ENCODE measurements at places on chromosomes 12 and 14.

DNA sequence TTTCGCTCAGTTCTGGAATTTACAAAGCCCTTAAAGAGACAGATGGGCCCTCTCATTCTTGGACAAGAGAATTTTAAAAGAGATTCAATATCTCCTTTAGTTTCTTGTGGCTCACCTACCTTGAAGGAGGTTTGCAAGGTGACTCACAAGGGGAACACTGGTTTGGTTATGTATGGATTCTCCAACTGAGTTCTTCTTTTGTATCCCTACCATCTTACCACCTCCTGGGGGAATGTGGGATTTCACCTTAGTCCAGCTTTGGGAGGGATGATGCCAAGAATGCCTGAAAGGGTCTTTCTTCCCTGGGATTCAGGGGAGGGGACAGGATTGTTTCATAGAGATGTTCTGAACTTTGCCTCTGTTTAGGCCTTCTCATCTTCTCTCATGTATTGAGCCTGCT lies 3.7 kb downstream of the PPP4R4 start:
- no peak for DNase-seq

DNA sequence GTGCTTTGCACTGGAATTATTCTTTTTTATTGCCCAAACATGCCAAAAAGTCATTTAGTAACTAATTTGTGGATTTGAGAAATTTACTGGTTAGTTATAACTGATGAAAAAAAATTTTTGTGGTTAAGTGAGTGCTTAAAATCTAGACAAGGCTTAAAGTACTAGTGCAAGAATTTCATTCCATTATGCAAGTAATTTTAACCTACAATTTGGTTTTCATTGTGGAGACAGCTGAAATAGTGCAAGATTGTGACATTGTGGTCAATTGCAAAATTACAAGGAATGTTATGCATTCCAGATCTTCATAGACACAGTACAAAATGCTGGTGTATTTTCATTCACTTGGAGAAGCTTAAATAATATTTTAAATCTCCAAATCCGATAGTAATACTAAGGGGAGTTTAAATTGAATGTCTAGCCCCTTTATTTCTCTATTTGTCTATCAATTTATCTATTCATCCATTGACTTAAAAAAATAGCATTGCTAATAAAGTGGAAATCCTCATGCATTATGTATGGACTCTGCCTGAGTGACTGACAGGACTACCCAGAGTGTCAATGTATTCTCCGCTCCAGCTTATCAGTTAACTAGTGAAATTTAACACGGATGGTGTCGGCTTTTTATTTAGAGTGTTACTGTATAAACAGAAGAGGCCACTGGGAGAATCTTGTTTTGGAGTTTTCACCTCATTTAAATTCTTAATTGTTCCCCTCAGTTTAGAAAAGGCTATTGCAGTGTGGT lies 125.9 kb downstream of the ALX1 start:
- DNase-seq = no peak

DNA sequence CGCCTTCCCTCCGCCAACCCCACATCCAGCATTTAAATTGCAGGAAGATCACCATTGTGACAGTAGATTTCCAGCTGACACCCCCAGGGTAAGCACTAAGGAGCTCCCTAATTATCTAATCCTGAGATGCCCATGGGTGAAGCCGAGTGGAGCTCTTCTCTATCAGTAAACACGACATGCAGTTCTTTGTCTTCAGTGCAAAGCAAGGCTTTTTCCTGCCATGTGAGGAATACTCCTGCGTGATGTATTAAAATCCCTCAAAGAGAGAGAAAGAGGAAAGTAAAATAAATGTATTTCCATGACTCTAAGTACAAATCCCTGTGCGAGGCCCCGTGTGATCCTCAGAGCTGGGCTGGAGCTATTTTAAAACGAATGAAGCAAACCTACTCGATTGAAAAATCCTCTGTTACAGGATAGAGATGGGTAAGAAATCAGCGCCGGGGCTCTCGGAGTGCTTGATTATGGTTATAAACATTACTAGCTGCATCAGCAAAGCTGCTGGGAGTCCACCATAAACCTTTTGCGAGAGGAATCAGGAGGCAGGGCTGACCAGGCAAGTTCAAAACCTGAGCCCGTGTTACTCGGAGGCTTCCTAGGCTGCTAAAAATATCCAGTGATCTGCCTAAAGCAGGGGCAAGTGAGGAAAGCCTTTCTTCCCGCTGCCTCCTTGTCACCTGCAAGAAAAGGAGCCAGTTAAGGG lies 61.5 kb downstream of the MAP1LC3B2 start:
- DNase-seq = no peak

DNA sequence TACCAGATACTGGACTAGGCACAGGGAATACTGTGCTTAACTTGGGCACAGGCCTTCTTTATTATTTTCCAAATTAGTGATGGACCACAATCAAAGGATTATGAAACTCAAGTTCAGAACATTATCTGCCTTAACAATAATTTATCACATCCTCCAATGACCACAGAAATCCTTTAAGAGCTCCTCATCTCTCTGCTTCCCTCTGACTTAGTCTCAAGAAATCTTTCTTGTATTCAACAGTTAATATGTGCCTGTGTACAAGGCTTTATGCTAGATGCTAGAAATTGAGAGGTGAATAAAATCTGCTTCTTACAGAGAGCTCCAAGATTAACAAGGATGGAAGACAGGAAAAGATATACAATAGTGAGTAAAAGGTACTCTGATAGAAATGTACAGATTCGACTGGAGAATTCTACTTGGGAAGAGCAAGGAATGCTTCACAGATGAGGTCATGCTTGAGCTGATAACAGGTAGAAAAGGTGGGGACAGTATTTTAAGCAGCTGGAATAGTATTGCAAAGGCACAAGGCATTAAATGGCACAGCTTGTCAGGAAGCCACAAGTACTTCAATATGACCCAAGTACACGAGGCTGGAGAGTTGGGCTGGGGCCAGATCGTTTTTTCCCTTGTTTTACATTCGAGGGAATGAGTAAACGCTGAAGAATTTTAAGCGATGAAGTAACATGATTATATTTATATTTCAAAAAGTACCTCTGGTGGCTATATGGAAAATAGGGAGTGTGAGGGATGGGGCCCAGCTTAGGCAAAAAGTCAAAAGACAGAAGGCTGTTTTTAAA lies 55.1 kb upstream of the ARID2 start:
- peak; percentile 57 for DNase-seq

- DNase-seq = peak; percentile 72
Observed at GRCh38 chr12:496736-497135, 37.0 kb downstream of the B4GALNT3 start.

DNA sequence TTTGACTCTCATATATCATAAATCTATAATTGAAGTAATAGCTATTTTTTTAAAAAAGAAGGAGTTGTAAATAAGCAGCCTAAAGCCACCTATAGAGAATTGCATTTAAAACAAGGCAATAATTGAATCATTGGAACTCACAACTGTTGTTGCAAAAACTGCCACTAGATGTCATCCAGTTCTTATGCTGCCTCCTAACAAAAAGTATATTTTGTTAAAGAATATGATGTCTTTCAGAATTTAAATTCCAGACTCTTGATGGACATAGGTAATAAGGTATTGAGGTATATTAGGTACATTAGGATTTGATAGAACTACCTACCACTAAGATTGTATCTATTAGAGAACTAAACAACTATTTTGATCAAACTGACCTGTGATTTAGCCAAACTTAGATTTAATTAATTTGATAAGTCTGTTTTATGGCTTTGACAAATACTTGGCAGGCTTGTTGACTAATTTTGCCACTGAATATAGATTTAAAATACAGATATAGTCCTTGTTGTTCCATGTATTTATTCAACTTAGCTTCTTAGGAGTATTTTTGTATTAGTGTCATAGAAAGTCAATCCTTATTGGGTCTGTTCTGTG lies 401.4 kb downstream of the RPL10L start:
- peak; percentile 56 for DNase-seq

DNA sequence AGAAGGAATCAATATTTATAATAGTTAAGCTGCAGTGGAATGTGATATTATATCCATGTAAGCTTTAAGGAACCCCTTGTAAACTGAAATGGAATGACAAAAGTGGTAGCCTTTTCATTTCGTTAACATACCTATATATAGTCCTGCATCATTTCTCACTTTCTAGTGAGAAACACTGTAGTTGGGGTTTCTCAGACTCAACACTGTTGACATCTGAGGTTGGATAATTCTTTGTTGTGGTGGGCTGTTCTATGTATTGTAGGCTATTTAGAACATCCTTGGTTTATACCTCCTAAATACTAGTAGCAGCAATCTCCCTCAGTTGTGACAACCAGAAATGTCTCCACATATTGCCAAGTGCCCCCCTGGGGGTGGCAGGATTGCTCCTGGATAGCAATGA lies 79.1 kb downstream of the RAD52 start:
- DNase-seq = no peak

DNA sequence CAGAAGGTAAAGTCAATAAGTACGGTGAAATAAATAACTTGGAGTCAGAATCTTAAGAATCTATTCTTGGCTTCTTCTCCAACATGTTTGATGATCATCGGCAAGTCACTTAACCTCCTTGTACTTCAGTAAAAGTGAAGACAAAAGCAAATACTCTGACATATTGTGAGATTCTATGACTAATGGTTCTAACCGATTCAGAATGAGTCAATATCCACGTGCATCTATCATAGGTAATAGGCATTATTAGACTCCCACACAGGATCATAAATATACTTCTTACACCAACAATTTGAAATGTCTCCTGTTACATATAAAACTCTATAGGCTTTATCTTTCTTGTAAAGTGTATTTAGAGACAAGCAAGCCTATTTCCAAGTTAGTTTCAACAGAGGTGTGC lies 144.4 kb upstream of the ATXN7L3B start:
- peak; percentile 52 for DNase-seq

GRCh38 chr12:65891987-65892481 lies 67.8 kb downstream of the HMGA2 start:
- DNase-seq = no peak

DNA sequence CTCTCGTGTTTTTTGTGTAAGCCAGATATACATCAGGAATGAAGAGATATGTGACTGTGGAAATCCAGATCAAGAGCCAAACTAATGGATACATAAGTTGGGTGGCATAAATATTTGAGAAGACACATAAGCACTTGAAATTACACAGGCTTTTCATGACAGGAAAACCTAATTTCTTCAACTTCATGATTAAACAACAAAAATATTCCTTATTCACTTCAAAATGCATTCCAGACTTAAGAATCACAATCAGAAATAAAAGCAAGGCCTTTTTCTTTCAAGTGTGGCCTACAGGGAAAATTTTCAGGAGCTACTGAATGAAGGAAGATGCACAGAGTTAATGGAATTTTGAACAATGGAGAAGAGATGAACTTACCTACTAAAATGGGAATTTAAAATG lies 515.6 kb downstream of the FOXG1 start:
- no peak for DNase-seq

DNA sequence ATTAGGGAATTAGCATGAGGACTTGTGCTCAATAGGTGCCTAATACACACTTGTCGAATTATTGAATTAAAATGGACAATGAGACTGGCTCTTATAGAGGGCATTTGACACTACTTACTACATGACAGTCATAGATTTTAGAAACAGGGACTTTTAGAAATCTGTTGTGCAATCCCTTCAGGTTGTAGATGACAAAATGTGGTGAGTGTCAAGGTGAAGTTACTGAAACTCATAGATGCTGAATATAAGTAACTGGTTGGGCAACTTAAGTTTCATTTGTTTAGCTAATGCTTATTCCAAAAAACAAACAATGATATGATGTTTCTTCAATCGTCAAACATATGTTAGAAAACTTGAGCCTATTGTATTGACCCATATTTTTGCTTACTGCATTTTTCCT lies 12.9 kb upstream of the PEX5 start:
- no peak for DNase-seq

GRCh38 chr12:30357766-30358490 lies 337.7 kb downstream of the IPO8 start:
- no peak for DNase-seq

DNA sequence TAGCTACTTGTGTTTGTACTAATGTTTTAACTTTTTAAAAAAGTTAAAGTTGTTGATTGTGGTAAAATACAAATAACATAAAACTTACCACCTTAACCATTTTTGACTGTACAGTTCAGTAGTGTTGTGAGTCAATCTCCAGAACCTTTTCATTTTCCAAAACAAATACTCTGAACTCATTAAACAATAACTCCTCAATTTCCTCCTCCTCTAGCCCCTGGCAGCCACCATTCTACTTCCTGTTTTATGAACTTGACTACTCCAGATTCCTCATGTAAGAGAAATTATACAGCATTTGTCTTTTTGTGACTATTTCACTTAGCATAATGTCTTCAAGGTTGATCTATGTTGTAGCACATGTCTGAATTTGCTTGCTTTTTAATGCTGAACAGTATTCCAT lies 299.1 kb upstream of the AMIGO2 start:
- peak; percentile 61 for DNase-seq
